Foreskin keratinocyte (primary cell): ENCODE measurements at places on chromosomes 16 and 17.

GRCh38 chr17:48996722-48997102, 473 bp upstream of the IGF2BP1 start:
- no peak for DNase-seq

- no peak for DNase-seq
Measured at GRCh38 chr16:35440875-35441274, 1981.5 kb downstream of the TP53TG3F start.

- DNase-seq, result peak; percentile 84
Measured at GRCh38 chr17:18235743-18236256, 10.4 kb downstream of the LLGL1 start.

- no peak for DNase-seq
Measured at GRCh38 chr16:80984124-80984892, 22.4 kb downstream of the CMC2 start.

DNA sequence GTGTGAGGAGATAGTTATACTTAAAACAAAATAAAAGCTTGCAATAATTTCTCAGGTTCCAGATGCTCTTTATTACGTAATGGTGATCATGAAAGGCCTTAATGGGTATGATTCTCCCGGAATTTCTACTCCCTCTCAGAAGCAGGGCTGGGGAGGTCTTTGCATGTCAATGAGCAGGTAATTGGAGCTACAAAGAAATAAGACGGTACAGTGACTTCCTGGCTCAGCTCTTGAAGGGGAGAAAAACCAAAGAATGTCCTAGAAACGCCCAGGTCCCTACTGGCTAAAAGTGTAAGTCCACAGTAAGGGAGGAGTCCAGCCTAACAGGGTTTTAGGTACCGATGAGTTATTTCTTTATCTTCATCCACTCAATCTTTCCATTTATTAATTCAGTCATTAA, 390.9 kb downstream of the TMEM114 start:
- no peak for DNase-seq

DNA sequence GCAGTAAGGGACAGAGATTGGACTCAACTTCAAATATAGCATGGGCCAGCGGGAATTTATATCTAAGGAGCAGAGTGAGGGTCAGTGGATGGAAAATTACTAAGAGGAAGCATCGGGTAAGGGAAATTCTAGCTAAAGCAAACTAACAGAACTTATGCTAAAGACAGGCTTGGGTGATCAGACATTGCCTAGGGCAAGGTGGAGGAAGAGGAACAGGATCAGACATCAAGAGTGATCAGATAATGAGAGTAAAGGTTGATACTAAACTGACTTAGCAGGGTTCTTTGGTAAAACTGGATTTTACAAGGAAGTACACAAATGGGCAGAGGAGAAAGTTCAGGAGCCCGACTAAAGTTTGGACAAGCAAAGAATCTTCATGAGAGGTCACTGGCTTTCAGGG, 86.3 kb upstream of the TOM1L1 start:
- DNase-seq, result no peak

GRCh38 chr17:65589321-65589720, 27.9 kb upstream of the AXIN2 start:
- no peak for DNase-seq

DNA sequence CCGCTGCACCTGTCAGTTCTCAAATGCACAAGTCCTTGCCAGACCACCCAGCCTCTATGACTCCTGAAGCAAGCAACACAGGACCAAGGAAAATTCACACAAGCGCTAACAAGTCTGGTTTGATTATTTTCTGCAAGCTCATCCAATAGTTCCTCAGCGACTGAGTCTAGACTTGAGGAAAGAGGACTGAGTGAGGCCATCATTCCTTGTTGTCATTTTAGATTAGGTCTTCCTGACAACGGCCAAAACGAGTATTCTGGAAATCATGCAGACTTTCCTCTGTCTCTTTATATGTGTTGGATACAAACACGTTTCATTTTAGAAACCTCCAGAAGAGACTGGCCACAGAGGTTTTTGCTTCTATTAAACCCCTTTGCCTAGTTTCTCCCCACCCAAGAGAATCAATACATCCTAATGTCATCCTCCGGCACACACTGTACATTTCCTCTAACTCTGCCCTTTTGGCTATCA, 561 bp downstream of the CCDC47 start:
- DNase-seq, result peak; percentile 45

GRCh38 chr17:45852535-45853297, 8.0 kb downstream of the SPPL2C start:
- DNase-seq, result peak; percentile 22

GRCh38 chr17:78079253-78079652, 49.3 kb downstream of the TMC6 start:
- no peak for DNase-seq

- DNase-seq, result no peak
Measured at GRCh38 chr16:29806641-29807425, 504 bp downstream of the MAZ start.

DNA sequence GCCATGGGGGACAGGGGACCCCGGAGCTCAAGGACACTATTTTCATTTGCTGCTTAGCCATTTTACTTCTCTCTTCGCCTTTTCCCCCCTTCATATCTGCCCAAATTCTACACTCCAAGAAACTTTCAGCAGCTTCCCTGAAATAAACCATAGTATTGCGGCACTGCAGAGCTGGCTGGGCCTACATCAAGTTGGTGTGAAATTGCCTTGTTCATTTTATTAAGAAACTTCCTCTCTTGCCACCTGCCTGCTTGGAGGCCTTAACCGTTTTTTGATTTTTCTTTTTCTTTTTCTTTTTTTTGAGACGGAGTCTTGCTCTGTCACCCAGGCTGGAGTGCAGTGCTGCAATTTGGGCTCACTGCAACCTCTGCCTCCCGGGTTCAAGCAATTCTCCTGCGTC, 7.4 kb upstream of the CPNE2 start:
- DNase-seq, result no peak

DNA sequence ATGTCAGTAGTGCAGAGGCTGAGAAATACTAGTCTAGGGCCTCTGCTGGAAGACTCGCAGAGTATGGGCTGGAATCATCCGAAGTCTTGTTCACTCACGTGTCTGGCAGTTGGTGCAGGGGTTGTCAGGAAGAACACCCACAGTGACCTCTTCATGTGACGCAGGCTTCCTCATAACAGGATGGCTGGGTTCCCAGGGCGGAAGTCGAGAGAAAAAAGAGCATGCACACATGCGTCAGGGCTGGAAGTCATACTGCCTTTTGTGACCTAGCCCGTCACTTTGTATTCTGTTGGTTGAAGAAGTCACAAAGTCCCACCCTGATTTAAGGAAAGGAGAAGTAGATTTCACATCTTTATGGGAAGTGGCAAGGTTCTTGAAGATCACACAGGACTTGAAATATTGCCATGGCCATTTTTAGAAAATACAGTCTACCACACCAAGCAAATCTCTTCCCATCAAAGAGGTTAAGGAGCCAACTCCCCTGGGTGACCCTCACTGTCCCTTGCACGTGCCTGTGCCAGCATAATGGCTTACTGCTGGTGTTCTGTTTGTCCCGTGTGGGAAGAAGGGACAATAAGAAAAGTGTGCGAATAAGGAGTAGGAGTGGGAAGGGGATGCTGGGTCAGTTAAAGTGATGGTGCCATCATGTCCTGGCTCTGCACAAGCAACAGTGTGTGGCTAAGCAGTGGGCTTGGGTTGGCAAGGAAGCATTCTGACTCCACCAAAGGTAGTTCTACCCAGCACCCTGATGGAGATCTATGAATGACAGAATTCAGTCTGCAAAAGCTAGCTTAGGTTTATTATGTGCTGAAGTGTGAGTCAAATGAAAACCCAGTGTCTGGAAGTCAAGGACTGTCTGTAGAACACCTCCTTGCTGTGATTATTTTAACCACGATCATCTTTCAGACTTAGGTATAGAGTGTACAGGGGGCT, 28.1 kb downstream of the HEATR3 start:
- no peak for DNase-seq

DNA sequence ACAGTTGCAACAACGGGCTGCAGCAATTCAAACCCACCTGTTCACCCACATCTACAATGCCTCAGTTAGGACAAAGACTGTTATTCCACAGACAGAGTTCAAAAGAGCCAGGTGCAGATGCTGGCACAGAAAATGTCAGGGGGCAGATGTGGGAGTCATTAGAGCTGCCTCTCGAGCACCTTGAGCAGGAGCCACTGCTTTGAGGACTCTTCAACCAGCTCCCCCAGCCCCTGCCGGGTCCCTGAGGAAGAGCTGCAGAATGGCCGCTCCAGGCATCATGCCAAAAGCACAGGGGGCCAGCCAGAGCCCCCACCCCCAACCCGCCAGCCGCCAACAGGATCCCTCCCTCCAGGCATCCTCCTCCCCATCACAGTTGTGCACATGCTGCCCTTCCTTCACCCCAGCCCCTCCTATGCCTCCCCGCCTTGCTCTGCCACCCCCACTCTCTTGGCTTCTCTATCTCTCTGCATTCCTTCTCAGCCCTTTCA, 20.8 kb downstream of the C17orf67 start:
- no peak for DNase-seq

- peak; percentile 83 for DNase-seq
Measured at GRCh38 chr17:72580321-72581127, 459.7 kb downstream of the SOX9 start.

- DNase-seq, result no peak
Measured at GRCh38 chr17:27657620-27658019, 26.6 kb downstream of the LGALS9 start.

- no peak for DNase-seq
Measured at GRCh38 chr16:68643847-68644246, 1.3 kb upstream of the CDH3 start.

DNA sequence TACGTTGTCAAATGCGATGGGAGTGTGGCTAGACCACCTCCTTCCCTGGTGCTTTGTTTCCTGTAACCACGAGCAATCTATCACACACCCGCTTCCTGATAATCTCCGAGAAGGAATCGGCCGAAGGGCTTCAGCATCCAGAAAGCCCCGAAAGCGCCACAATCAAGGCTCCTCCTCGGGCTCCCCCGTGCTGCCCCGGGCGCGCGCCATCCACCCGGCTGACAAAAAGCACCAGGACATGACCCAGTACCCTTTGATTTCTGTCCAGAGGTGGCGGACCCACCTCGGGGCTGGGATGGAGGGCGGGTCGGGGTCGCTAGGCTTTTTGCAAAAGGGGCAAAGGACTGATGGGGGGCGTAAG, 743 bp upstream of the ARMC7 start:
- DNase-seq, result no peak

DNA sequence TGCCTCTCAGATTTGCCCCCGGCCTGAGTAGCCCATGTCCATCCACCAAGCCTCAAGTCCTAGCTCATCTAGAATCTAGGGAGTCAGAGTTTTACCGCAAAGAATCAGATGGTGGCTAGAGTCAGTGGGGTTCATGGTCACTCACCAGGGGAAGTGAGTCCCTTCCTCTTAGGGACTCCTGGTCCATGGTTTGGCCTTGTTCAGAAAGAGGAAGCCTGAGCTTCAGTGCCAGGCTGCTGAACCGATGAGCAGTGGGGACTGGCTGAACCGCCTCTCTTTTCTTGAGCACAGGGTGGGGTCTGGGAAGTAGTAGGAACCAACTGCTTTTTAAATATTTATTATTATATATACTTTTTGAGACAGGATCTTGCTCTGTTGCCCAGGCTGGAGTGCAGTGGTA, 160.3 kb downstream of the NTN1 start:
- no peak for DNase-seq

DNA sequence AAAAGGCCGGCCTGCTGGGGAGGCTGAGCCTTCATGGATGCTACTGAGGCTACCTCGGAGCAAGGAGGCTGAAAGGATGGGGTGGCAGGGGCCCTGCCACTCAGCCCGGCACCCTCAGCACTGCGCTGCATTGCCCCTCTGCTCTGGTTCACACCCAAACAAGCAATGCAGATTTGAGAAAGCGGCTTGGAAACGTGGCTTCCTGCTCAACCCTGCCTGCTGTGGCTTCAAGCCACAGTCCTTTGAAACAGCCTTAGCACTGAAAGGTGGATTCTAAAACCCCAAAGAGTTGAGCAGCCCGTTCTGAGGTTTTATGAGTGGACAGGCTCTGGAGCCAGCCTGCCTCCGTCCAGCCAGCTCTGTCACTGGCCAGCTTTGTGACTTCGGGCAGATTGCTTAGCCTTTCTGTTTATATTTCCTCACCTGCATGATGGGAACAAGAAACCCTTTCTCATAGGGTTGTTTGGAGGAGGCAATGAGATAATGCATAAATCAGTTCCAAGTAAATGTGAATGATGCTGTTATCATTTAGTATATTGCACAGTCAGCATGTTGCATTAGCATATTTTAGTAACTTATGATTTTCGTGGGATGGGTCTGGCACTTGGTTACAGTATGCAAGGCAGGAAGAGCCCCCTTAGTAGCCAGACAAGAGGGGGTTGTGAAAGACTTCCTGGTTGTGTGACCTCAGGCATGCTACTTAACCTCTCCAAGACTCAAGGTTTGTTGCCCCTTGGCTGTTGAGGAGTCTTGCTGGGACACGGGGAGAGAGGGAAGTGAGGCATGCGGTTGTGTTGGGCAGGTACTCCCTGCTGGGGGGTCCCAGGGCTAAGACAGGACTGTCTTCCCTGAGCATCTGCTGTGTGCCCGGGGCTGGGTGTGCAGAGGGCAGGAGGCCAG, 23.6 kb downstream of the CRISPLD2 start:
- no peak for DNase-seq

- peak; percentile 35 for DNase-seq
Measured at GRCh38 chr17:30969989-30970830, 629 bp upstream of the RNF135 start.

DNA sequence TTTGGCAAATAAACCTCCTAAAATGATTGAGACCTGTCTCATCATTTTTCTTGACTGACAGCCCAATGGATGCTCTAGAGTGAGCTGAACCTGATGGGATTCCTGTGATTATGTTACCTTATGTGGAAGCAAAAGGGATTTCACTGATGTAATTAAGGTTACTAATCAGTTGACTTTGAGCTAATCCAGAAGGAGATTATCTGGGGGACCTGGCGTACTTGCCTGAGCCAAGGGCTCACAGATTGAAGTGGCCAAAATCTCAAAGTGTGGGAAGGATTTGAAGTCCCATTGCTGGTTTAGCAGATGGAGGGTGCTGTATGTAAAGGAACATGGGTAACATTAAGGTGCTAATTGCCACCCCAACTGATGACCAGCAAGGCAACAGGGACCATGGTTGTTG, 214.0 kb downstream of the CPPED1 start:
- DNase-seq, result no peak

DNA sequence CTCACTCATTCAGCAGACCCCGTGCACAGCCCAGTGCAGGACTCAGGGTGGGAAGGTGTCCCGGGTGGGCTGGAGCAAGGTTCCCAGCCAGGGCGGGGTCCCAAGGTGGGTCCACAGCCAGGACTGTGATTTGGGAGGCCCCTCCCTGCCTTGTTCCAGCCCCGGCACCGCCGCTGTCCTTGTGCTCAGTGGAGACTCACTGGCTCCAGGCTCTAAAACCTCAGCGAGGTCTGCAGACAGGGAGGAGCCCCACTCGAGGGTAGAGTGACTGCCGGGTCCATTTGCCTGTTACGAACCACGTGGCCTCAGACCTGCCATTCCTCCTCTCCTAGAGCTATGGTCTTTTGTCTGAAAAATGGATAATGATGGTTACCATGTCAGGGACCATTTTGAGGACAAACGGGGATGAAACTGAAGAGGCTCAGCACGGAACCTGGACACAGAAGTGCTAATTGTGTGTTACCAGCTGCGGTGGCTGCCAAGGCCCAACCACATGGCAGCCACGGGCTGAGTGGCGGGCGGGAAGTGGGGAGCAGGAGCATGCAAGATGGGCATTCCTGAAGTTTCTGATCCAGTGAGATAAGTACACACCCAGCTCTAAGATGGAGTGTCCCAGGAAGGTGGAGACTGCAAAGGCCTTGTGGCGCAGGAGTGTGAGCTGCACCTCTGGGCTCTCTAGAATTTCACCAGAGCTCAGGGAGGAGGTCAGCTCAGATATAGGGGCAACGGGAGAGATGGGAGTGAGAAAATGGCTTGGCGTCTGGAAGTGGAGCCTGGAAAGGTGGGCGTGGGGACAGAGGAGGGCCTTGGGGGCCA, 317.6 kb downstream of the SEC14L1 start:
- DNase-seq, result no peak
